ENCODE measurements at places on chromosomes 16 and 17.

DNA sequence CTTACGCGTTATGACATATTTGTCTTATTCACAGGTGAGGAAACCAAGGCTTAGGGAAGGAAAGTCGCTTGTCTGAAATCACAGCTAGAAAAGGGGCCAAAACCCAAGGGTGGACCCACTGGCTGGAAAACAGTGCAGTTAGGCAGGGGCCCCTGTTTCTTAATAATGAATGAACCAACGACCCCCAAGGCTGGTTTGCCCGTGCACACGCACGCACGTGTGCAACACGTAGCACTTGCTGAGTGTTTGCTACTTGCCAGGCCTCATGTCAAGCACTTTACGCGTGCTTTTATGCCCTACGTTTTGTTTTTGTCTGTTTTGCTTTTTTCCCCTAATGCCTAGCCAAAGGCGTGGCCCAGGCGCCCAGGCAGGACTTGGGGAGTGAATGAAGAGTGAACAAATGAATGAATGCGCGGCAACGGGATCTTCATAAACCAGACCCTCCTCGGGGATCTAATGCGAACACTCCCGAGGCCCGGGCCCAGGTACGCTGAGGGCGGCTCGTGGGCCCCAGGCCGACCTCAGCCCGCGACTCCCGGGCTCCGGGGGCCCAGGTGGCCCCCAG is 571 bp upstream of the USP10 start:
- no peak for DNase-seq

DNA sequence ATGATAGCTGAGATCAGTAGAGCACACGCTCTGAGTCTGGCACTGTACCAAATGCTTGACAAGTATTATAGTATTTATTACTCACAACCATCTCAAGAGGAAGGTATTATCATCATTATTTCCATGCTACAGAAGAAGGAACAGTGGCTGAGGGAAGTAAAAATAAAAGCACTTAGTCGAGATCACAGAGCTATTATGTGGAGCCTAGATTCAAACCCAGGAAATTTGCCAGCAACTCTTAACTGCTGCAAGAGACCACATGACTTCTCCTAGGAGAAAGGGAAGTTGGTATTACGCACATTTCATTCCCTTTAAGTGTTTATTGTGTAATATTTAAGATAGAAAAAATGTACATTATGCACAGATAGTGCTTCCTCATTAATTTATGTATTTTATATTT is 1.0 kb upstream of the RHOT1 start:
- no peak for DNase-seq

- no peak for DNase-seq
These were observed 2.1 kb upstream of the GPS2 start for GRCh38 chr17:7317161-7317803.

- DNase-seq, result peak; percentile 72
These were observed 19.6 kb upstream of the CEP20 start for GRCh38 chr16:15907863-15908478.

DNA sequence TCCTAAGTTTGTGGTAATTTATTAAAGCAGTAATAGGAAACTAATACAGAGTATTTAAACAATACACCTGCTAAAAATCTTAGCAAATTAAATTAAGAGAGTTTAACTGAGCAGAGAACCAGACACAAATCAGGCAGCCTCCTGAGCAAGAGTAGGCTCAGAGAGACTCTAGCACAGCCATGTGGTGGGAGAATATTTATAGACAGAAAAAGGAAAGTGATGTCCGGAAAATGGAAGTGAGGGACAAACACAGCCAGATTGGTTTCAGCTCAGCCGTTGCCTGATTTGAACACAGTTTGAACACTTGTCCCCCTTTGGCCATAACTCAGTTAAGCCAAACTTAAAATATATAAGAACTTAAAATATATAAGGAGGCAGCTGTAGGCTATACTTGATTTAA is 192.6 kb upstream of the PSMD7 start:
- no peak for DNase-seq

DNA sequence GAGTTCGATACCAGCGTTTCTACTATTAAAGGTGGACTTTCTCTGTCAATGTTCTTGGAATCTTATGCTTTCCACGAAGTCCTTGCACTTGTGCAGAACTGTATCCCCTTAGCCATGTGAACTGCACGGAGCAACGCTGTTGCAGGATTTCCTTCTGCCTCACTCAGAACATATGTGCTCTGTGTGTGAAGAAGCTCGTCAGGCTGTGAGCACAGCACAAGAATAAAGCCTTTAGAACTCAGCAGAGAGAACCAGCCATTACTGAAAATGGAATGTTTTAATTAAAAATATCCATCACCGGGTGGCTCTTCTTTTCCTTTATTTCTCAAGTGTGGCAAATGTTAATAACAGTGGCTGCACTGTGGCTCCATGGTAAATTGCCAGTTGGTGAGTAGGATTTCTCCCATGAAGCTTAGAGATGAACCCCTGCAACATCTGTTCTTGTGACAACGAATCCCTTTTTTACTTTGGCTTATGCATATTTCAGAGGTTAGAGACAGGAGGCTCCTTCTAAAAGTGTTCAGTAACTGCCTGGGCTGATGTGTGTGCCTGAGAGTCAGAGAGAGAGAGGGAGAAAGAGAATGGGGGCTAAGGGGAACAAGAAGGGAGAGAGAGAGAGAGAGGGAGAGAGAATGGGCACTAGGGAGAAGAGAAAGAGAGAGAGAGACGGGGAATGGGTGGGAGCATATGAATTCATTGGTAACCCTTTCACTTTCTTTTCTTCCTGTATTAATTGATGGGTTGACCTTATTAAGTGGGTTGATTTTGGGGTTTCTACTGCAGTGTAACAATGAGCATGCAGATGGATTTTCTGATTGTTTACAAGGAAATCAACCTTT is 50.0 kb downstream of the RPTOR start:
- no peak for DNase-seq

- DNase-seq, result peak; percentile 17
These were observed 2.3 kb downstream of the C17orf58 start for GRCh38 chr17:67993998-67994361.

- no peak for DNase-seq
These were observed 22.2 kb upstream of the WSCD1 start for GRCh38 chr17:6047966-6048365.

DNA sequence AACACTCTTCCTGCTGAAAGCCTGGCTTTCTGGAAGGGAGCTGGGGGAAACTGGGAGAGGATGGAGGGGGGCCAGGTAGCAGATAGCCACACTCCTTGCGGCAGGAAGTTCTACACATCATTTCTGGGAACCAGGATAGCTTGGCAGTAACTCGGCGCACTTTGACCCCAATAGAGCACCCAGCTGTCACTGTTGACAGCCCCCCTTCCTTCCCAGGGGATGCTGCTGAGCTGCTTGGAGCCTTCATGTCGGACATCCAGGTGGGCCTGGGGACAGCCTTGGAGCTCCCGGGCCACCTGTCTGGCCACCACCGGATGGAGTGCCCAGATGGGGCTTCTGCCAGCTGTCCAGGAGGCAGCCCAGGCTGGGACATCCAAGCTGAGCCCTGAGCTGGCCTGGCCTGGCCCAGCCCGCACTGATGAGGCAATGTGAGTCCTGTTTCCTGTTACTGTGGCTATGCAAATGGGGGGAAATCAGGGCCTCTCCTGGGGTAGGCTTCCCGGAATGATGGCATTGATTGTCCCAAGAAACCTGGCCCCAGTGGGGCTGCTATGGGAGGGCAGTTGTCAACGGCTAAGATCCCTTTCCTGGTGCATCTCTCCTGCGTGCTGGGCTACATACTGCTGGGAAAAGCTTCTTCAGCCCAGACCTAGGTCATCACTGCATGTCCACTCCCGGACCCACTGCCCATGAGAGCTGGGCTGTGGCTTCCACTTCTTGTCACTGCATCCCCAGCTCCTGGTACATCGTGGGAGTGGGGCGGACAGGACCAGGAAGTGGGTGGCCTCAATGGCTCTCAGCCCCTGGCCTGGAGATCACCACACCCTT is 50.0 kb downstream of the SOCS1 start:
- no peak for DNase-seq

DNA sequence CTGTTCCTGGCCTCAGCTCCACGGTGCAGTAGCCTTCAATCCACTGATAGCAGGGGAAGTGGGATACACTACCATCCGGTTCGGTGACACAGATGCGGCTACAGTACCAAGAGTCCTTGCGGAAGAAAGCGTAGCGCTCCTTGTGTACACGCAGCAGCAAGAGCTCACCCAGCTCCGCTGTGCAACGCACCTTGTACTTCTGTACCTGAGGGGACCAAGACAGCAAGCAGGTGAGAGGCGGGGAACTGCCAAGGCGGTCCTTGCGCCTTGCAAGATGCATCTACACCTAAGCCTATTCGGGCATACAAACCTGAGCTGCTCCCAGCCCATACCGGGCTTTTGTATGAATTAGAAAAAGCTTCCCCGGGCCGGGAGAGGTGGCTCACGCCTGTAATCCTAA is 1.5 kb downstream of the ALOXE3 start:
- DNase-seq, result no peak

GRCh38 chr17:47675380-47676198 is 18.4 kb upstream of the TBKBP1 start:
- DNase-seq, result no peak

DNA sequence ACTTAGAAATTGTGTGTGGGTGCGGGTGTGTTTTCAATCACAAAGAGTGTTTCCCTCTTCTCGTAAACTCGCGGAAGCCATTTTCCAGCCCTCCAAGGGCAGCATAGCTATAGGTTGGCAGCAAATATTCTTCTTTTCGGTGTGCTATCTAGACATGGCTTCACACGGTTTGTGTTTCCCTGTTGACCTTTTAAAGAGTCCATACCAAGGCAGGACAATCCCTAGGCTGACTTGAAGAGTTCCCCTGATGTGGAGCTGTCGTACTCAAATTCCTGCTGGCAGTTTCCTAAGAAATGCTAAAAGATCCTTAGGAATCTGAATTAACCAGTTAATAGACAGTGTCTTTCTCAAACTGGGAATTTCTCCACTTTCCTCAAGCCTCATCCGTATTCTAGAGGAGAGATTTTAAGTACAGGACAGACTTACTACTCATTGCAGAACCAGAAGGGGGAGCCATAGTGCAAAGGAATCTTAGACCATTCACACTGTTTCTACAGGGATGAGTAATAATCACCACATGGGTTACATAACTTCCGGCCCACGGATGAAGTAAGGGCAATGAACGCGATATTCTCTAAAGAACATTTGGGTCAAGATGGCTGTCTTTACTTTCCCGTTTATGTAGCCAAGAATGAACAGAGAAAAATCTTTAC is 288.6 kb upstream of the ELAC2 start:
- no peak for DNase-seq

DNA sequence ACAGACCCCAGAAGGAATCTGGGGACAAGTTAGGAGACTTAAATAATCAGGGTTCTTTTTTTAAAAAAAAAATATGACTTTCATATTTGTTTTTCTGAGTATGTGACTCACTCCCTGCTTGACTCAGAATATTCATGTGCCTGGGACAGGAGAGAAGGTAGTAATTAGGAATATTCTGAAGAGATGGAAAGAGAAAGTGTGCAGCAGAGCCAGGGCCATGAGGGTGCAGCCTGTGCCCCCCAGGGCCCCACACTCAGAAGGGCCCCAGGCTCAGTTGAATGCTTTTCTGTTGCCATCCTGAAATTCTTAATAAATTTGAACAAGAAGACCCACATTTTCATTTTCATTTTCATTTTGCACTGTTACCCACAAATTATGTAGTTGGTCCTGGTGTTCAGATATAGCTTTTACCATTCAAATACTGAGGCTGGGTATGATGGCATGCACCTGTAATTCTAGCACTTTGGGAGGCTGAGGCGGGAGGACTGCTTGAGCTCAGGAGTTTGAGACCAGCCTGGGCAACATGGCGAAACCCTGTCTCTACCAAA is 11.5 kb upstream of the LONP2 start:
- no peak for DNase-seq

GRCh38 chr17:41284546-41284945 is 9.0 kb downstream of the KRTAP9-7 start:
- no peak for DNase-seq

DNA sequence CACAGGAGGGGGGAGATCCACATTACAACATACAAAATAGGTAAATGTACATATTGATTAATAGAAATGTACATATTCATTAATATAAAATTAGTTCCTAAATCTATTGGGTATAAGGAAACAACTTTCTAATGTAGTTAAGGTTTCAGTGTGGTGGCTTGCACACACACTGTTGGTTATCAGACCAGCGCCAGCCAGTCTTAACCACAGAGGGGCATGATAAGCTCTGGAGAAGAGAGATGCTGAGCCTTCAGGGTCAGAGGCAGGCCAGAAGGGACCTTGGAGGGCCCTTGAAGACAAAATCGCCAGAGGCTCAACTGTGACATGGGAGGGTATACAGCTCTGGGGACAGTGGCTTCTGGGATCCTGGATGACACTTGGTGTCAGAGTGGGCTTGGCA is 10.9 kb upstream of the ZFP90 start:
- DNase-seq, result no peak

GRCh38 chr17:81599719-81600486 is 37.0 kb downstream of the NPLOC4 start:
- no peak for DNase-seq

DNA sequence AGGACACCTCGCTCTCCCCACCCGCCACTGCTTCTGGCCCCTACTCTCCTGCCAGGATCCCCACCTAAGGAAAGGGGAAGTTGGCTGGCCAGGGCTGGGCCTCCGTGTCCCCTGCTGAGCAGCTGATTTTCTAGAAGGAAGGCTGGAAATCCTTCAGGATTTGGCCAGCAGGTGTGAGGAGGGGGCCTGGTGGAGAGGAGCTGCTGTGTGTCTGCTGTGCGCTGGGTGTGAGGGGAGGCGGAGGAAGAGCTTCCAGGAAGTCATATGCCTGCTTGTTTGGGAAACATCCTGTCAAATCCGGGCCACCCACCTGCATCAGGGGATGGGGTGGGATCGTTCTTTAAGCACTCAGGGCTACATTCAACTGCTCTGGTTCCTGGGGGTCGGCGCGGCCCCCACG is 28.6 kb downstream of the TPSG1 start:
- DNase-seq, result no peak

GRCh38 chr17:81033535-81034167 is 1.3 kb upstream of the BAIAP2 start:
- DNase-seq, result no peak

DNA sequence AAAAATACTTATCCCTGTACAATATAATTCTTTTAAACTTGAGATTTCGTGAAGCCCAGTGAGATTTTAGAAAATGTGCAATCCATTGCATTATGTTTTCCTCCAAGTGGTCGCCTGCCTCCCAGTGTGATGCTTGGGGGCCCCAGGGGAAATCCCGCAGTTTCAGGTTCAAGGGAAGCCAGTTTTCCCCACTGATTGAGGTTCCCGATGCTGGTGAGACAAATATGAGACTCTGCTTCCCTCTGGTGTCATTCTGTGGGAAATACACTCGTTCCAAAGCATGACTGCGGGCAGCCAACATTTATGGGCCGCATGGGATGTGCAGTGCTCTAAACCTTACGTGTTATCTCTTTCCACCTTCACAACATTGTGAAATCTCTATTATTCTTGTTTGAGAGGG is 200.8 kb downstream of the PRKCB start:
- DNase-seq, result no peak

GRCh38 chr16:30539000-30539964 is 4.6 kb upstream of the ZNF747 start:
- no peak for DNase-seq
